Lung (tissue), 17 donors: ENCODE measurements at places on chromosomes 11 and 22. TPM values are rescaled to one million over a fixed set of nuclear protein-coding genes. Genes with fewer than 3 reads are reported as not detected.

SPDYC gene
- total RNA-seq = not detected

GRK3 gene
- 27.0 TPM for total RNA-seq

RTN4R gene
- total RNA-seq = 7.8 TPM

SIAE gene
- total RNA-seq = 26.3 TPM

VSIG10L2 gene
- 0.43 TPM for total RNA-seq

ROM1 gene
- 3.5 TPM for total RNA-seq

PIH1D2 gene
- total RNA-seq = 12.2 TPM

NAV2 gene
- total RNA-seq = 47.9 TPM

DNA sequence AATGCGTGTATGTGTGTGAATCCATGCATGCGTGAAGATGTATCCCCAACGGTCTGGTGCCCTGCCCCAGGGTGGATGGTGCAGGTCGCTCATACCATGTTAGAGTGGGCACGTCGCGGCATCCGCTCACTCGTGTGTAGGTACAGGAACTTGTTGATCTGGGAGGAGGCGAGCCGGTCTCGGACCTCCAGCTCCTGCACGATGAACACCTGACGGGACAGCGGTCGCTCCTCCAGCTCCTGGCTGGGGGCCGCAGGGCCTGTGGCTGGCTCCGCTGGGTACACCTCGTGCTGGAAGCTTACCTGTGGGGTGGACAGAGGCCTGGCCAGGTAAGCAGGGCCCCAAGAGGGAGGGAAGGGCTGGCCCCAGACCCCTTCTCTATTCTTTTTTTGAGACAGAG is 18.5 kb downstream of the ATG2A start:
- no peaks in the 10 kb centered on the region for H3K27me3 ChIP-seq
- no peak for DNase-seq
- peaks cover 11% of the 10 kb centered on the region for H3K36me3 ChIP-seq

DNA sequence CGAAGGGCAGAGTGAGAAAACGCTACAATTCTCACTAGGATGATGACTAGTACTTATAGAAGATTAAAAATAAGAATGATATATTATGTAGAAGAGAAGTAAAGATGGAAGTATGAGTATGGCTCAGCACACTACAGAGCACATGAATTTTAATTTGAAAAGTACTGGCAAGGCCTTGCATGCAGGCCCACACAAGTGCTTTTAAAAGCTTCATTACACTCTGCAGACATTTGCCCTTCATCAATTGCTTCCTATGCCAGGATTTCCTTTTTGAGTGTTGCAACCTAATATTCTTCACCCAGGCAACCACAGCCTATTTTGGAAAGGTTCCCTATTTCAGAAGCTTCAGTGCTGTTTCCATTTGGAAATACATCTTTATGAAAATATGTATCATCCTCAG is 81.1 kb downstream of the LARGE2 start:
- no peak overlapping the region for H3K4me3 ChIP-seq
- peaks cover 6% of the 10 kb centered on the region for H3K4me1 ChIP-seq

DNA sequence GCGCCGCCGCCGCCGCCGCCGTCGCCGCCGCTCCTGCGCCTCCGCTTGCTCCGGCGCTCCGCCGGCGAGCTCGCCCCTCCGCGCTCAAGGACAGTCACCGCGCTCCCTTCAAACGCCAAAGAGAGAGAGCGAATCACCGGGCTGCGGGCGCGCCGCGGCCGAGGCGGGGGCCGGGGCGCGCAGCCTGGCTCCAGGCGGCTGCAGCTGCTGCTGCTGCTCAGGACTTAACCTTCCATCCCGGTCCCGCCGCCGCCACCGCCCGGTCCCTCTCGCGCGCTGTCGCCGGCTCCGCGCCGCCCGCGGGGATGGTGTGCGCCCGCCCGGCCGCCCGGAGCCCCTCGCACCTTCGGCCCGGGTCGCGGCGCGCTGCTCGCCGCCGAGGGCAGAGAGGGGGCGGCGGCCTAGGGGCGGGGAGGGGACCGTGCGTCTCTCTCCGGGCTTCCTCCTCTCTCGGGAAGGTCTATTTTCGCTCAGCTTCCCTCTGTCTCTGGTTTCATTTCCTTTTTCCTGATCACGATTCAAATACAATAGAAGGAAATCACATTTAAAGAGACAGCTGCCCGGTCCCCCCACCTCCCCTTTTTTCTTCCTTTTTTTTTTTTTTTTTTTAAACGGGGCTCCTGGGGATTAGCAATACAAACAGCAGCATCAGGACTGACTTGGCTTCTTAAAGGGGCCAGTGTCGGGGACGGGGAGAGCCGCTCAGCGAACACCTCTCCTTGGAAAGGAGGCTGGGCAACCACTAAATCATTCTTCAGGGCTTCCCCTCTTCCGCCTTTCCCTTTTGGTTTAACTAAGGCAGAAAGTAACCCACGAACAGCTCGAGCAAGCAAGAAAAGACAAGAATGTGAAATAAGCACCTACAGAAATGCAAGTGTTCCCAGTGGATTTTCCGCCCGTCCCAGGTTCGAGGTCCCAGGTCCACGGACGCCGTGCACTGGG is 22.1 kb downstream of the LMO2 start:
- no peaks in the 10 kb centered on the region for H3K27me3 ChIP-seq
- H3K36me3 ChIP-seq = no peaks in the 10 kb centered on the region
- H3K4me3 ChIP-seq = peak overlapping the region; percentile 75
- peak; percentile 73 for DNase-seq
- H3K27ac ChIP-seq = peak overlapping the region; percentile 86
- no peaks in the 10 kb centered on the region for H3K4me1 ChIP-seq

DNA sequence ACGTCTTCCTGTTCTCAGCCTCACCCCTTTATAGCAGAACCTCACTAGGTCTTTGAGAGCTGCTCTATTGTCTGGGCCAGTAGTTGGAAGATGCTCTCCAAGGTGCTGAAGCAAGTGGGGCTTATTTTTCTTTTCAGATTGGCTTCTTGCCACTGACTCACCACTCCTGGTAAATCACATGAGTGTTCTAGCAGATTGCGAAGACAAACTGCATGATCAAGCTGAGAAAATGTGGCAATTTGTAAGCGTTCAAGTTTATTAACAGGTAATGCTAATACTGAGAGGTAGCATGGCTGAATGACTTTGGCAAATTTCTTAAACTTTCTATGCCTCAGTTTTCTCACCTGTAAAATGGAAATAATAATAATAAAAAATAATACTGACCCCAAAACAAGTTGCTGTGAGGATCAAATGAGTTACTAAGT is 59.2 kb downstream of the CACNG2 start:
- H3K4me1 ChIP-seq = no peaks in the 10 kb centered on the region
- H3K27me3 ChIP-seq = no peaks in the 10 kb centered on the region
- no peak overlapping the region for H3K4me3 ChIP-seq
- H3K27ac ChIP-seq = no peak overlapping the region
- no peaks in the 10 kb centered on the region for H3K36me3 ChIP-seq

- no peak for DNase-seq
- peaks cover 10% of the 10 kb centered on the region for H3K36me3 ChIP-seq
- H3K4me1 ChIP-seq = peaks cover 26% of the 10 kb centered on the region
- H3K27me3 ChIP-seq = no peaks in the 10 kb centered on the region
- H3K4me3 ChIP-seq = peak overlapping the region; percentile 55
Observed at GRCh38 chr11:111766834-111767142, 599 bp upstream of the PPP2R1B start.

DNA sequence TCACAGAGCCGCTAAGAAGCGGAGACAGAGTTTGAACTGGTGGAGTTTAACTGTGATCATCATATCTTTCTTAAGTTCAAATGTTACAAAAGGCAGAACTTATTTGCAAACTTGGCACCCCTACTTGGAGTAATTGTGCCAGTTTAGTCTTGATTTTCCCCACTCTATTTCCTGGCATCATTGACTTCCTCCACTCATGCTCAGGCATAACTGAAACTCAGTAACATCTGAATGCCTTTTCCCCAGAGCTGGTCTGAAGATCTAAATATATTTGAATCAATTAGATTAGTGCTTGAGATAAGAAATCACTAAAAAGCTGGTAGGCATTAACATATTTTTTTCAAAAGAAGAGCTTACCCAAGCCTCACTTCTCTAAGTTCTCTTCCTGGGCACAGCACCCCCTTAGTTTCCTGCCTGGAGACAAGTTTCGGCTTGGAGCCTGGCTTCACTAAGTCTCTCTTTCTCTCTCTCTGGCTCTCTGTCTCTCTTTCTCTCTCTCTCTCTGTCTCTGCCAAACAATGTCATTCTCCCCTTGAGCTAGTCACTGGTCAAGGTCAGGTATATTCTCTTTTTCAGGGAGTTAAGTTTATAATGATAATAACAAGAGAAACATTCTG is 190.8 kb downstream of the LUZP2 start:
- DNase-seq = no peak
- H3K4me3 ChIP-seq = no peak overlapping the region
- H3K27ac ChIP-seq = no peak overlapping the region
- H3K4me1 ChIP-seq = no peaks in the 10 kb centered on the region

DNA sequence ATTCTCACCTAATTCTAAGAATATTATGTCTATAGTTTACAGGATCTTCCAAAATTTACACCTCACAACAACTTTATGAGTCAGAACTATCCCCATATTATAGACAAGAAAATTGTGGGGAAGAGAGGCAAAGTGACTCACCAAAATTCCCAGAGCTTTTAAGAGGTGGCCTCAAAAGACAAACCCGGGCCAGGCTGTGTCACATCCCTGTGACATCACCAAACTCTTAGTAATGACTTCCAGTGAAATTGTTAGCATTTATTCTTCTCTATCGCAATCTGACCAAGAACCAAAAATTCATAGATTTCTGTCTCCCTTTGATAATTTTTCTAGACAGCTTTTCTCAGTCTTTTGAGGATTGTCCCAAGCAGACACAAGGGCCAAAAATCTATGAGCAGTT is 134.3 kb downstream of the SNX19 start:
- no peak overlapping the region for H3K27ac ChIP-seq
- H3K27me3 ChIP-seq = no peaks in the 10 kb centered on the region
- peak; percentile 64 for DNase-seq
- no peaks in the 10 kb centered on the region for H3K36me3 ChIP-seq
- H3K4me1 ChIP-seq = peaks cover 10% of the 10 kb centered on the region

- H3K27me3 ChIP-seq = no peaks in the 10 kb centered on the region
- H3K4me1 ChIP-seq = peaks cover 48% of the 10 kb centered on the region
- H3K4me3 ChIP-seq = no peak overlapping the region
- DNase-seq = peak; percentile 50
Observed at GRCh38 chr11:118623269-118623655, 15.8 kb downstream of the PHLDB1 start.

- H3K36me3 ChIP-seq = no peaks in the 10 kb centered on the region
- H3K27me3 ChIP-seq = no peaks in the 10 kb centered on the region
- no peak overlapping the region for H3K27ac ChIP-seq
- no peak overlapping the region for H3K4me3 ChIP-seq
Observed at GRCh38 chr11:89495951-89496350, 4.8 kb upstream of the NOX4 start.

- no peak overlapping the region for H3K27ac ChIP-seq
- no peak overlapping the region for H3K4me3 ChIP-seq
- H3K4me1 ChIP-seq = no peaks in the 10 kb centered on the region
- DNase-seq = no peak
- no peaks in the 10 kb centered on the region for H3K27me3 ChIP-seq
Observed at GRCh38 chr22:26898946-26899605, 241.7 kb downstream of the MIAT start.

DNA sequence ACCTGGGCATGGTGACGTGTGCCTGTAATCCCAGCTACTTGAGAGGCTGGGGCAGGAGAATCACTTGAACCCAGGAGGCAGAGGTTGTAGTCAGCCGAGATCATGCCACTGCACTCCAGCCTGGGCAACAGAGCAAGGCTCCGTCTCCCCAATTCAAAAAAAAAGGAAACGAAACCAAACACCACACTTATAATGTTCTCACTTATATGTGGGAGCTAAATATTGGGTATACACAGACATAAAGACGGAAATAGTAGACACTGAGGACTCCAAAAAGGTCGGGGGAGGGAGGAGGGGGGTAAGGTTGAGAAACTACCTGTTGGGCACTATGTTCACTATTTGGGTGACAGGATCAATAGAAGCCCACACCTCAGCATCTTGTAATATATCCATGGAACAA is 94.3 kb downstream of the GAB2 start:
- H3K27me3 ChIP-seq = no peaks in the 10 kb centered on the region
- DNase-seq = no peak
- H3K27ac ChIP-seq = no peak overlapping the region
- no peaks in the 10 kb centered on the region for H3K36me3 ChIP-seq
- H3K4me1 ChIP-seq = peaks cover 19% of the 10 kb centered on the region

- H3K27me3 ChIP-seq = no peaks in the 10 kb centered on the region
- peak; percentile 7 for DNase-seq
- H3K4me1 ChIP-seq = no peaks in the 10 kb centered on the region
- H3K4me3 ChIP-seq = no peak overlapping the region
- peaks cover 3% of the 10 kb centered on the region for H3K36me3 ChIP-seq
Observed at GRCh38 chr22:21446827-21447690, 20.1 kb upstream of the TMEM191C start.

- H3K27ac ChIP-seq = peak overlapping the region; percentile 55
- no peak overlapping the region for H3K4me3 ChIP-seq
- H3K4me1 ChIP-seq = no peaks in the 10 kb centered on the region
- DNase-seq = no peak
- no peaks in the 10 kb centered on the region for H3K36me3 ChIP-seq
Observed at GRCh38 chr22:37500745-37501609, 14.8 kb upstream of the MFNG start.

GRCh38 chr11:47971501-47971900 is 8.9 kb upstream of the PTPRJ start:
- H3K27me3 ChIP-seq = no peaks in the 10 kb centered on the region
- DNase-seq = no peak

DNA sequence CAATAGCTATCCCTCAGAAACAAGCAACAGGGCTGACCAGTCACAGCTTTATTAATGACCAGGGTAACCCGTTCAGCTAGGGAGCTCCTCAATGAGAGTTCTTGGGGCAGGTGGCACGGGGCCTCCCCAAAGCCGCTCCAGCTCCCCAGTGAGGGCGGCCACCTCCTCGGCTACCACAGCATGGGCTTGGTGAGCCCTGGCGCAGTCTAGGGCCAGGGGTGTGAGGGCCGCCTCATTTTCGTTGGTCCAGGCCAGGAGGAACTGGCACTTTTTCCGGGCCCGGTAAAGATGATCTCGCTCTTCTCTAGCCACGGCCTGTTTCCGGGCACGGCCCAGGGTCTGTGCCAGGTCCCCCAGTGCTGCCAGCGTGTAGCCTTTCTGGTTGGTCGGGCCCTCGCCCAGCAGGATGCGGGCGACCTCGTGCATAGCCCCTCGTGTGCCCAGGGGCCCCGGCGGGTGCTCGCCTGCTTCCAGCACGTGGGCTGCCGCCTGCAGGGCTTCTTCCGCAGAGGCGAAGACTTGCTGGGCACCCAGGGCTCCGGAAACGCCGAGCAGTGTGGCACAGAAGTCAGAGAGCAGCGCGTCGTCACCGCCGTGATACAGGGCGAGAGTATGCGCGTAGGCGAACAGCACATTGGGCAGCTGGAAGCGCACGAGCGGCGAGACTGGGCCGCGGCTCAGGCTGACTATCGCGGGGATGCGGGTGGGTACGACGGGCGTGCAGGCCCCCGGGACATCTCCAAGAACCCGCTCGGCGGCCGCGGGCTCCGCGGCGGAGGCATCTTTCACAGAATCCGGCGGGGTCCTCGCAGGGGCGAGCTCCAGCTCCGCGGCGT is 913 bp downstream of the ZNHIT2 start:
- peaks cover 26% of the 10 kb centered on the region for H3K36me3 ChIP-seq
- DNase-seq = no peak
- no peaks in the 10 kb centered on the region for H3K27me3 ChIP-seq
- peak overlapping the region; percentile 72 for H3K4me3 ChIP-seq

- no peaks in the 10 kb centered on the region for H3K36me3 ChIP-seq
- no peaks in the 10 kb centered on the region for H3K27me3 ChIP-seq
- H3K27ac ChIP-seq = no peak overlapping the region
- H3K4me3 ChIP-seq = no peak overlapping the region
- DNase-seq = no peak
Observed at GRCh38 chr11:70707821-70708220, 309.5 kb downstream of the CTTN start.

GRCh38 chr11:82507288-82507687 is 226.4 kb downstream of the FAM181B start:
- no peaks in the 10 kb centered on the region for H3K36me3 ChIP-seq
- DNase-seq = no peak
- H3K4me3 ChIP-seq = no peak overlapping the region
- H3K27me3 ChIP-seq = no peaks in the 10 kb centered on the region
- no peak overlapping the region for H3K27ac ChIP-seq
